Activated CD4-positive, CD25-positive, alpha-beta regulatory T cell treated with anti-CD3 and anti-CD28 coated beads, Interleukin-2, amount 50 U/mL, for 16 hours (primary cell): ENCODE measurements at places on chromosomes 16 and 17.

GRCh38 chr17:7437950-7438614, 1.2 kb upstream of the FGF11 start:
- no peak for DNase-seq

DNA sequence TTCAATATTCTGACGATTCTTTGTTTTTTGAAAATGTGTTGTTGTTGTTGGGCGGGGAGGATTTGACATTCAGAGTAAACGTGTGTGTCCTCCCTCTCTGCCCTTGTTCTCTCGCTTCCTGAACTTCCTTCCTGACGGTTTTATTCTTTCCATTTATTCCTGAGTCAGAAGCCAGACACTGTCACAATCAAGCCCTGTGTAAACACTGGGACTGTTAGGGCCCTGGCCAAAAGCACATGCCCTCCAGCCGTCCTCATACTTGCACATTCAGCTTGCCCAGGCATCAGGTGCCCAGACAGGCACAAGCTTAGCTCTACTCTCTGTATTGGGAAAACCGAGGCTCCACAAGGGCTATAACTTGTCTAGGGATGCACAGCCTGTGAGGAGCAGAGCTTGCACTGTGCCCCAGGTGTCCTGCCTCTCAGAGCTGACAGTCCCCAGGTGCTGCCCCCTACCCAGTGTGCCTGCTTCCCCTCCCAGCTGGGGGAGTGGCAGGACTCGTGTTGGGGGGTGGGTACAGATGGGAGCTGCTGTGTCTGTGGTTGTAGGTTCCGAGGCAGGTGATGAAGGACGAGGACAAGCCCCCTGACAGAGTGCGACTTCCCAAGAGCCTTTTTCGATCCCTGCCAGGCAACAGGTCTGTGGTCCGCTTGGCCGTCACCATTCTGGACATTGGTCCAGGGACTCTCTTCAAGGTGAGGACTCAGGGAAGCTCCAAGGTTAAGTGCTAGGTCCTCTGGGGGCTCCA, 9.7 kb downstream of the ADGRG3 start:
- DNase-seq: no peak

DNA sequence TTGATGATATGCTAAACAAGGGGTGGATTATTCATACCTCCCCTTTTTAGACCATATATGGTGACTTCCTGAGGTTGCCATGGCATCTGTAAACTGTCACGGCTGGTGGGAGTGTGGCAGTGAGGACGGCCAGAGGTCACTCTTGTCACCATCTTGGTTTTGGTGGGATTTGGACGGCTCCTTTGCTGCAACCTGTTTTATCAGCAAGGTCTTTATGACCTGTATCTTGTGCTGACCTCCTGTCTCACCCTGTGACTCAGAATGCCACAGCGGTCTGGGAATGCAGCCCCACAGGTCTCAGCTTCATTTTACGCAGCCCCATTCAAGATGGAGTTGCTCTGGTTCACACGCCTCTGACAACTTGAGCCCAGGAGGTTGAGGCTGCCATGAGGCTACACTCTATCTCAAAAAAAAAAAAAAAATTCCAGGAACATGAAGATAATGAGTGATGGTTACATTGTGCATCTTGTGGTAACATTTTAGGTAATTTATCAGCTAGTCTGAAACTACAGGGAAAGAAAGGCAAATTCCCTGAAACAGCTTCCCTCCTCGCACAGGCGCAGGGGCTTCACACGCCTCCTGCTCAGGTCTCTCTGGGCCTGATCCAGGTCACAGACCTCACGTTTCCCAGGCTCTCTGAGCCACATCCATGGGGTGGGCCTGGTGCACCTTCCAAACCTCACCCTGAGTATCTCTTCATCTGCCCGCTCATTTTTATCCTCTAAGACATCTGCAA, 15.3 kb upstream of the UBE2I start:
- DNase-seq: no peak

- DNase-seq: no peak
These were observed 85.9 kb downstream of the EMP2 start for GRCh38 chr16:10494343-10495030.

GRCh38 chr16:87784812-87785211, 19.0 kb upstream of the KLHDC4 start:
- no peak for DNase-seq

- DNase-seq: no peak
These were observed 95.0 kb downstream of the HS3ST4 start for GRCh38 chr16:25786748-25787147.

GRCh38 chr16:48511716-48512115, 98.3 kb downstream of the N4BP1 start:
- no peak for DNase-seq

GRCh38 chr17:54353789-54354525, 531.2 kb downstream of the KIF2B start:
- no peak for DNase-seq

- no peak for DNase-seq
These were observed 17.3 kb downstream of the LGALS3BP start for GRCh38 chr17:78962345-78962983.
